ENCODE measurements at places on chromosomes 11 and 22. TPM values are rescaled to one million over a fixed set of nuclear protein-coding genes. Genes with fewer than 3 reads are reported as not detected.

- DNase-seq: no peak
These were observed 15.9 kb downstream of the CHID1 start for GRCh38 chr11:894575-895201.

GRCh38 chr22:35629406-35630216 is 12.5 kb upstream of the MB start:
- peak; percentile 99 for DNase-seq

GRCh38 chr11:132734217-132734616 is 798.1 kb downstream of the OPCML start:
- DNase-seq: peak; percentile 73

- no peak for DNase-seq
These were observed 45.1 kb upstream of the FAM181B start for GRCh38 chr11:82778776-82779175.

GRCh38 chr11:11931461-11932055 is 76.9 kb downstream of the DKK3 start:
- peak; percentile 68 for DNase-seq

- DNase-seq: peak; percentile 95
These were observed 108.2 kb upstream of the CD44 start for GRCh38 chr11:35030716-35031213.

SCN3B gene
- total RNA-seq: 0.99 TPM

MB gene
- total RNA-seq: 6.2 TPM

EXPH5 gene
- total RNA-seq: 1.5 TPM

DNA sequence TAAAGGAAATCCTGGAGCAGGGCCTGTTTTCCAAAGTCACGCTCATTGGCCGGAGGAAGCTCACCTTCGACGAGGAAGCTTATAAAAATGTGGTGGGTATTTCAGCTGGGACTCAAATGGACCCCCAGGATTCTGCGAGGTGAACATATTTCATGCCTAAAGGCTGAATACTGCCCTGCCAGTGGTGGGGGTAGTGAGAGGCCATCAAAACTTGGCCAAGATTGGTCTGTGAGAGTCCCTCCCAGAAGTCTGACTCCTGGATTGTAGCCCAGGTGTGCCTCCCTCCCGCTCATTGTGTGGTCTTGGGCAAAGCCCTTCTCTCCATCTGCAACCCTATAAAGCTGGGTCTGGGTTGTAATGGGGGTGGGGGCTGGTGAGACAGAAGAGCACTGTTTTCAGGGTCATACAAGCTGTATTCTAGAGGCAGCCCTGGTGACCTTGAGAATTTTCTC is 853 bp downstream of the HTATIP2 start:
- DNase-seq: no peak

ARCN1 gene
- total RNA-seq: 110 TPM

DNA sequence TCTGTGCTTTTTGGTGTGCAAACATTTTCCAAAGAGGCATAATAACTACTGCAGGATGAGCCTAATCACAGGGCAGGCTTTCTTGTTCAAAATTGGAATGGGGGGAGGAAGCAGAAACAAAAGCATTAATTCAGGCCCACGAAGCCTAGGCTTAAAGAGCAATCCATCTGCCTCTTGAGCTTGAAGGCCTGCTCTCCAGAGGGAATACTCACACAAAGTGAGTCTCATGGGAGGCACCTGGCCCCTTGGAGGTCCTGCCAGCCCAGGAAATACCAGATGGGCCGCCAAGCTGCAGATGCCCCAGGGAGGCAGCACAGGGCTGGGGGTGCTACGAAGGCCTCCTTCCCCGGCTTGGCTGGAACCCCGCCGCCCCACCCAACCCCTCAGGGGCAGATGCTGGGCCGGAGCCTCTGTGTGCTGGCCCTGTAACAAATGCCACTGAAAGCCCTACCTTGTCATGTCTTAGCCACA is 39.3 kb upstream of the COMT start:
- no peak for DNase-seq

ARHGAP42 gene
- total RNA-seq: 21.2 TPM

CASP5 gene
- not detected for total RNA-seq

GRCh38 chr11:123650901-123651300 is 3.5 kb downstream of the SCN3B start:
- DNase-seq: no peak

GRCh38 chr11:69041516-69041915 is 7.2 kb upstream of the TPCN2 start:
- DNase-seq: no peak

DNA sequence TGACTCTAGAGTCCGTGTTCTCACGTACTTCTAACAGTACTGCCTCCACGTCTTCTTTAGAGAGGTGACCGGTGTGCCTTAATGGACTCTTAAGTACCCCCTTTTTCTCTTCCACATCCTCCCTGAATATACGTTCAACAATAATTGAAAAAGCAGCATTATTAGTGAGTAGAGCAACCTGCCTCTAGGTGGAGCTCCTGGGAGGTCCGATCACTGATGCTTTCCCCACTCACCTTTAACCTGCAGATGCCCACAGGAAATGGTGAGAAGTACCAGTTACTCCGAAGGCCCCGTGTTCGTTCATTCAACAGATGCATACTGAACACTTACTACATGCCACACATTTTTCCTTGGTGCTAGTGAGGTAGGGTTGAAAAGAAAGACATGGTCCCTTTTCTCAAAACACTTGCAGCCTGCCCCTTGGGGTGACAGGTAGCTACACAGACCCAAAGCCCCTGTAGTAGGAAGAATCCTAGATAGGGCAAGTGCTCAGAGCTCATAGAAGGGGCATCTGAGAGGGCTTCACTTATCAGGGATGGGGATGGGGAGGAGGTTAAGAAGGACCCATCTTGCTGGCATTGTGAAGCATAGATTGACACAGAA is 72.7 kb downstream of the FEZ1 start:
- DNase-seq: no peak

DNA sequence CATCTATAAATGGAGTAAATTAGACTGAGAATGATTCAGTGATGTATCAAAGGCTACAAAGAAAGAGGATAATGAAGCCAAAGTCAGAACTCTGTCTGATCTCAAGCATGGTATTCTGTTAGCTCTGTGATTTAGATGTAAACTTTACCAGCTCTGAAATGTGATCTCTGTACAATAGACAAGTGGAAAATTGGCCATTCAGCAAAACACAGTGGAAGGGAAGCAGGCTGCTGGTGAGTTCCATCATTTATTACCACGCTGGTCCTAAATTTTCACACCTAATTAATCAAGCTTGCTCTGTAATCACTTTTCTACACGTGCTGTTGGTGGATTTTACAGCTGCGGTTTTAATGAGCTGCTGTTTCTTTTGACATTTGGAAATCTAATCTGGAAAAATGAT is 145.1 kb upstream of the OPCML start:
- no peak for DNase-seq

GRCh38 chr22:28254396-28254795 is 335.3 kb upstream of the PITPNB start:
- no peak for DNase-seq

GRCh38 chr22:31044262-31044861 is 36.8 kb upstream of the SMTN start:
- DNase-seq: peak; percentile 8

C1QTNF5 gene
- 72.1 TPM for total RNA-seq
